Bronchial smooth muscle cell (primary cell): ENCODE measurements at places on chromosomes 2 and 18. TPM values are rescaled to one million over a fixed set of nuclear protein-coding genes. Genes with fewer than 3 reads are reported as not detected.

The SLC40A1 gene
- 47.0 and 76.7 TPM in 2 replicates for total RNA-seq

The TLX2 gene
- total RNA-seq, result 1.4 TPM in 2 replicates

The FER1L5 gene
- total RNA-seq, result 1.1 and 1.4 TPM in 2 replicates

The MC4R gene
- not detected in 2 replicates for total RNA-seq

The NOSTRIN gene
- total RNA-seq, result 0.09 and 0.32 TPM in 2 replicates

The DNMT3A gene
- 17.2 and 17.5 TPM in 2 replicates for total RNA-seq

The XDH gene
- 0.16 and 0.17 TPM in 2 replicates for total RNA-seq
